ENCODE measurements at places on chromosomes 16 and 17. TPM values are rescaled to one million over a fixed set of nuclear protein-coding genes. Genes with fewer than 3 reads are reported as not detected.

DNA sequence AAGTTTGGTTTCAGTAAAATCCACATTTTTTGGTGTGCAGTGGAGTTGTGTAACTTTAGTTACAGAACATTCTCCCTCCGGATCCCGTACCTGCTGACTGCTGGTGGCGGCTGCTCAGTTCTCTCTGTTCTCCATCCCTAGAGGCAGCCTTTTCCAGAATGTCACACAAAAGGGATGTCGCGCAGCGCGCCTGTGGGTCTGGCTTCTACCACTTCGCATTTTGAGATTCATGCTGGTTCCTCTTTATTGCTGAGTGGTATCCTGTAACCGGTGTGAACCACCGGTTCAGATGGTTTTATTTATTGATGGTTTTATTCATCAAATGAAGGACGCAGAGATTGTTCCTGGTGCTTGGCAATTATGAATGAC, 981 bp upstream of the CEP131 start:
- DNase-seq, result no peak

IKZF3 gene
- 3.9 TPM for total RNA-seq

DHRS7C gene
- total RNA-seq, result not detected

DNA sequence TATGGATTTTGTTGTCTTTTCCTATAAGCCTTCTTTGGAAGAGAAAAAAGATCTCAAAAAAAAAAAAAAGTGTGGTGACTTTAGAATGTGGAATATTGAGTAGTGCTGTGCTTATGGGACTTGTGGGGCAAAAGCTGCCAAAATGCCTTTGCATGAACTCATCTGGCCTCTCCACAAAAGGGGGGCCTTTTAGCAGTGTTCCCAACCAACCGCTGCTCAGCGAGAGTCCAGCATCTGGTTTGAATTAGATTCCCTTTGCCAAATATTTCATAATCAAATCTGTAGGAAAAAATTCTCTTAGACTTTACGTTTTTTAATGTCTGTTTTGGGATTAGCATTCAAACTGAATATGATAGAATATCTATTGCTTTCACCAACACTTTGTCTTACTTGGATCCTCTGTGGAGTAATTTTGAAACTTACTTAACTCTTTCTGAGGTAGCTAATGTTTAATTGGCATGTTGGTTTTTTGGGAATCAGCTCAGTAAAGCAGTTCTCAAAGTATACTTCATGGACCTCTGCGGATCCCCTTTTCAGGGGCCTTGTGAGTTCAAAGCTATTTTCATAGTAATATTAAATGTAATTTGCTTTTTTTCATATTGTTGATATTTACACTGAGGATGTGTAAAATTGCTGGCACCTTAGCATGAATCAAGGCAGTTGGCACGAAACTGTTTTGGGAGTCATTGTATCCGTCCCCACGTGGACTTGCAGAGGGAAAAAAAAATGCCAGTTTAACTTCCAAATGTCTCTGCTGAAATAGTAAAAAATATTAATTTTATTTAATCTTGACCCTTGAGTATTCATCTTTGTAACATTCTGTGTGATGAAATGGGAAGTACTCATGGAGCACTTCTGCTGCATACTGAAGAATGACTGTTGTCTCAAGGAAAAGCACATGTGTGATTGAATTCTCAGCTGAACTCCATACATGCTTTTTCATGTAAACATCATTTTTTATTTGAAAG, 34.7 kb upstream of the VPS4A start:
- peak; percentile 94 for DNase-seq

DNA sequence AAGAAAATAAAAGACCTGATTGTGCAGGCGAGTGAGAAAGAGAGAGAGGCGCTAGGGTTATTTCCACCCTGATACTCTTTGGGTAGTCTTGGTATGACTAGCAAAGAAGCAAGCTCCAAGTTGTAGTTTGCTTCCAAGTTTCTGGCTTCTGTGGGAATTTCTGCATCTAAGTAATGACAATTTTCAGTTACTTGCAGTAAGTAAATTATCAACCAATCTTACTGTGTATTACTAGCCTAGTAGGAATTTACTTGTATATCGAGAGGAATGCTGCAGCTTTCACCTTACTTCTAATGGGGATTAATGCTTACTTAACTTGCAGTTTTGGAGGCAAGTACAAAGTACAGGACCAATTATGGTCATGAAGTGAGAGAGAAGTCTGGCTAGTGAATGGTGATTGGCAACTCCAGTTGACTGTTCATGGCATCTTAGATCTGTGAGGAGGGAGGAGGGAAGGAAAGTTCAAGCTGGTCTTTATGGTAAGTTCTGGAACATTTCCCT, 31.9 kb downstream of the TENT4B start:
- DNase-seq, result no peak

GRCh38 chr17:40106760-40107521, 6.6 kb upstream of the NR1D1 start:
- DNase-seq, result peak; percentile 85

- no peak for DNase-seq
These were observed 421.5 kb downstream of the SLC39A11 start for GRCh38 chr17:72671016-72671415.

GRCh38 chr16:31873556-31874365, at the start of gene ZNF267:
Gene ZNF267, plus strand, starts transcription at chr16:31873807. Its CDS starts 160 bp downstream, at chr16:31873967.
- peak; percentile 95 for DNase-seq

GRCh38 chr16:1097800-1098199, 1.8 kb upstream of the C1QTNF8 start:
- DNase-seq, result no peak

- no peak for DNase-seq
These were observed 24.0 kb downstream of the TMC6 start for GRCh38 chr17:78104540-78104941.

GRCh38 chr17:47253541-47254402, at the start of gene ITGB3:
Gene ITGB3, plus strand, starts transcription at chr17:47253827. Its CDS starts 35 bp downstream, at chr17:47253862.
- DNase-seq, result peak; percentile 73

- DNase-seq, result no peak
These were observed 348 bp upstream of the FTSJ3 start for GRCh38 chr17:63827801-63828221.

- DNase-seq, result no peak
These were observed 32.5 kb downstream of the ADCY7 start for GRCh38 chr16:50298591-50299507.

DNA sequence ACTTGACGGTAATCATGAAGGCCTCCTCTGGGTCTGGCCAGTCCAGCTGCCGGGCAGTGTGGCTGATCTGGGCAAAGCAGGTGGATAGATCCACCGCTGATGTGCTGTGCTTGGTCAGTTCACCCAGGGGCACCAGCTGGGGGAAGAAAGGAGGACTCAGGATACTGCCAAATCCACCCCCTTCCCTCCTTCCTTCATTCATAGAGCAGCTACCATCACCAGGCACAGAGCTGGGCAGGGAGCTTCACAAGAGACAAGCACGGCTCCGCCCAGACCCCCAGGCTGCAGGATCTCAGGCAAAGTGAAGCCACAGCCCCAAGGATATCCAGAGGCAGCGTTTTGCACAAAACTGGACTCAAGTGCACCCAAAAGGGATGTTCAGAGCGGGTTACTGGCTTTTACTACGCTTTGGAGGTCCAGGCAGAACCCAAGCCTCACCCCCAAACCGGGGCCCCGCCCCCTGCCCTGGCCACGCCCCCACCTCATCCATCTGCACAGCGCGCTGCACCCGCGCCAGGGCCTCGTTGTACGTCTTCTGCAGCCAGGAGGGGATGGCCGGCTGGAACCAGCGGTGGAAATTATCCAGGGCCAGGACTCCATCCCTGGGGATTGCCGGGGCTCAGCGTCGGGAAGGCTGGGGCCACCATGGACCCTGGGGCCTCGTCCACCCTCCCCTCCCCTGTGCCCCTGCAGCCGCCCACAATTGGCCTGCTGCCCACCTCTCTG, 9.1 kb downstream of the UNC13D start:
- DNase-seq, result peak; percentile 66

GRCh38 chr16:90084215-90084950, 7.3 kb upstream of the PRDM7 start:
- DNase-seq, result no peak

AGRP gene
- total RNA-seq, result 1.4 TPM

DNA sequence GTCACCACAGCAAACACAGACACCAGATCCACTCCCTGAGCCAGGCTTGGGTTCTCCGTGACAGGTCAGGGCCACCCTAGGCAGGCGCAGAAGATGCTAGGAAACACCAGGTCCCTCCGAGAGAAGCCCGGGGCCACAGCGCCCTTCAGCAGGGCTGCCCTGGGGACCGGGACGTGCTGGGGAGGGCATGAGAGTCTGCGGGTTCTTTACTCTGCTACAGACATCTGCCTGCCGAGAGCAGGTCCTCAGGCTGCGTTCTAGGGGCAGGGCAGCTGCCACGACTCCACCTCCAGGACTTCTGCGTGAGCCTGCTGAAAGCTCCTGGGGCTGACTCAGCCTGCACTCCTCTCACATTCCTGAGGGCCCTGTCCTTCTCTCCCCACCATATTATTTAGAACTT, 11.4 kb downstream of the MYLK3 start:
- DNase-seq, result no peak

- no peak for DNase-seq
These were observed 35.8 kb downstream of the GP2 start for GRCh38 chr16:20291208-20292206.

DNA sequence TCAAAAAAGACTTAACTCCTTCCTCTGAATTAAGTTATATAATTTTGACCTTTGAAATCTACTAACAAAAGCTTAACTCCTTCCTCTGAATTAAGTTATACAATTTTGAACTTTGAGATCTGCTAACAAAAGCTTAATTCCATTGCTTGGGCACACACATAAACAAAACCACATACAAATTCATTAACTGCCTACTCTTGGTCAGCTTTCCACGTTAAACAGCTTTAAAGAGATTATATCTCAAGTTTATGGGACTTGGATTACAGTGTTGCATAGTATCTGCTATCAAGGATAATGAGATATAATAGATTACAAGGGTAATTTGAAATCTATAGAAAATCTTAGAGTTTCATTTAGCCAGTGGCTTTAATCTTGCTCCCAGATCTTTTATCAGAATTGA, 23.5 kb downstream of the COX10 start:
- DNase-seq, result no peak

DNA sequence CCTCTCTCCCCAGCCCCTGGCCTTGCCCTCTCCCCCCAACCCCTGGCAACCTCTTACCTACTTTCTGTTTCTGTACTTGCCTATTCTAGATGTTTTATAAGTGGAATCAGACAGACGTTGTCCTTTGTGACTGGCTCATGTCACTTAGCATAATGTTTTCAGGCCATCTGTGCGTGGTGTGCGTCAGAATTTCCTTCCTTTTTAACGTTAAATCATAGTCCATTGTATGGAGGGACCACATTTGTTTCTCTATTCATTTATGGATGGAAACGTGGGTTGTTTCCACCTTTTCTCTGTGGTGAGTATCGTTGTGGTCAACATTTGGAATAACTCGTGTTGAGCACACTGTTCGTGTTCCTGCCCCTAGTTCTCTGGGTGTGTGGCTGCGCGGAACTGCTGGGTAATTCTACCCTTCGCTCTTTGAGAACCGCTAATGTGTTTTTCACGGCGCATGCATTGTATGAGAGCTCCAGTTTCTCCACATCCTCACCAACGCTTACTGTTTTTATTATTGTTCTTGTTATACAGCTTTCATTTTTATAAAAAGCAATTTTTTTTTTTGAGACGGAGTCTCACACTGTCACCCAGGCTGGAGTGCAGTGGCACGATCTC, 26.3 kb downstream of the ACTG1 start:
- peak; percentile 45 for DNase-seq

DNA sequence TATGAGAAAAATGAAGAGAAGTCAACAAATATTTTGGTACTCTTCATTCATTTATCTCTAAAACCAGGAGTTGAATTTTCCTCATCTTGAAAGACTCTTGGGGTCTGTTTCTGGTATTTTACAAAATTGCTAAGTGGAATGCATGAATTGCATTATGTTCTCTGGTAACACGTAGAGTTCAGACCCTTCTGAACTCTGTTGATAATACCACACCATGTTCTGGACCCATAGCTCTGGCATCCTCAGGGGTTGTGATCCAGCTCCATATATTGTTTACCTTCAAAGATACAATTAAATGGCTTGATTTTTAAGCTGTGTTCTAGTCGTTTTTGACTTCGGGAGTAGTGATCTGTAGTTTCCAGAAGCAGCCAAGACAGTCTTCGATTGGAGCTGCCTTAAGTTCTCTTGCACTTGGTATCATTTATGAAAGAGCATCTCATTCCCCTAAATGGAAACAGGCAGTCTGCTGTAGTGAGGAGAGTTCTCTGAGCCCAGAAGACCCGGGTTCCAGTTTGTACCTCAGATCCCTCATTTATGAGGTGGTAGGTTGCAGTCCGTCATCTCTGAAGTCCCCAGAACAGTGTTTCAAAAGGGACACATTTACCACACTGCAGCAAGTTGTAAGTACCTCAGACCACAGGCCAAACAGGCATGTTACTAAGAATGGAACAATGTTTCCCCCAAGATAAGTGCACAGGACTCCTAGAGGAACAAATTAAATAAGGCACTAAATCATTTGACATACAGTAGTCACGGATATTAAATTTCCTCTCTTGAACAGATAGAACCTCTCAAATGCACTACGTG, 9.6 kb downstream of the PSMD7 start:
- DNase-seq, result no peak

TVP23A gene
- total RNA-seq, result 0.25 TPM

DNA sequence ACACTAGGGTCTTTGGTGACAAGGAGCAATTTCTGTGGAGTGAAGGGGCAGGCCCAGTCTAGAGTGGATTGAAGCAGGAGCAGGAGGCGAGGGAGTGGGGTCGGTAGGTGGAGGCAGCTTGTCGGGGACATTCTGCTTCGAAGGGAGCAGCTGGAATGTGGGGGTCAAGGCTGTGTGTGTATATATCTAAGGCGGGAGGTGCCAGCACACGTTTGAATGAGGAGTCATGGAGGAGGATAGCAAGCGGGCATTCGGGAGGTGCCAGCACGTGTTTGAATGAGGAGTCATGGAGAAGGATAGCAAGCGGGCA, 17.7 kb downstream of the NT5M start:
- no peak for DNase-seq

HASPIN gene
- total RNA-seq, result 0.55 TPM

DNA sequence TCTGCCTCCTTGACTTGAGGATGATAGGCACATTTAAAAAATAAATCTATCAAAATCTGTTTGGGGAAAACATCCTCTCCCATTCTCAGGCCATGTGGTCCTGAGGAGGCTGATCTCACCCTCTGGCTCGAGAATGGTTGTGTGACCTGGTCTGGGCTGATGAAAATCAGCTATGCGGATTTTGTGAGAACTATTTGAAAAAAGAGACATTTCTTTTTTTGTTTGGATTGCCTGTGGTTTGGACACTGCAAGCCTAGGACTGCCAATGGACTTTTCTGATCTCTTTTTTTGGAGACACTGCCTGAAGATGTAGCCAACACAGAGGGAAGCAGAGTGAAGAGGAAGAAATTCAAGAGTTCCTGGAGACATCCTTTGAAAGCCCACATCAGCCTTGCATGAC, 145.9 kb downstream of the HS3ST3B1 start:
- no peak for DNase-seq

- DNase-seq, result no peak
These were observed 35.8 kb downstream of the CPD start for GRCh38 chr17:30414486-30414885.
